ENCODE measurements at places on chromosomes 3 and 15.

- H3K27me3 ChIP-seq = peaks cover 7% of the 10 kb centered on the region
- no peaks in the 10 kb centered on the region for H3K4me1 ChIP-seq
- H3K4me3 ChIP-seq = no peak overlapping the region
These were observed 245.7 kb downstream of the FAM43A start for GRCh38 chr3:194931347-194931746.

- H3K4me1 ChIP-seq = peaks cover 1% of the 10 kb centered on the region
- H3K27me3 ChIP-seq = peaks cover 5% of the 10 kb centered on the region
- no peak for DNase-seq
These were observed 7.0 kb downstream of the RTP3 start for GRCh38 chr3:46504789-46505188.

GRCh38 chr15:101167753-101168462 lies 83.9 kb downstream of the CHSY1 start:
- peak overlapping the region; percentile 95 for H3K27ac ChIP-seq
- no peaks in the 10 kb centered on the region for H3K27me3 ChIP-seq
- H3K36me3 ChIP-seq = peaks cover 24% of the 10 kb centered on the region
- peaks cover 31% of the 10 kb centered on the region for H3K4me1 ChIP-seq

- H3K4me3 ChIP-seq = peak overlapping the region; percentile 14
- peaks cover 14% of the 10 kb centered on the region for H3K36me3 ChIP-seq
- DNase-seq = peak; percentile 34
- H3K4me1 ChIP-seq = peaks cover 57% of the 10 kb centered on the region
- peak overlapping the region; percentile 70 for H3K27ac ChIP-seq
These were observed 110.6 kb upstream of the TSPAN3 start for GRCh38 chr15:77181305-77182074.

- DNase-seq = no peak
- H3K4me3 ChIP-seq = no peak overlapping the region
- no peaks in the 10 kb centered on the region for H3K36me3 ChIP-seq
These were observed 437.9 kb downstream of the CHL1 start for GRCh38 chr3:634511-634910.

Data from activated naive CD8-positive, alpha-beta T cell treated with anti-CD3 and anti-CD28 coated beads, Interleukin-2, amount 10 ng/mL, durations not matched to agents 7 days and 5 days (primary cell).